SJSA1 (cell line): ENCODE measurements at places on chromosomes 2 and 18.
A peak's percentile ranks its signal among the peaks of the same experiment; 100 is the strongest.

GRCh38 chr2:163646687-163647086, 89.1 kb downstream of the FIGN start:
- no peak for DNase-seq

GRCh38 chr2:130387804-130388203, 31.9 kb downstream of the PTPN18 start:
- DNase-seq, result no peak

DNA sequence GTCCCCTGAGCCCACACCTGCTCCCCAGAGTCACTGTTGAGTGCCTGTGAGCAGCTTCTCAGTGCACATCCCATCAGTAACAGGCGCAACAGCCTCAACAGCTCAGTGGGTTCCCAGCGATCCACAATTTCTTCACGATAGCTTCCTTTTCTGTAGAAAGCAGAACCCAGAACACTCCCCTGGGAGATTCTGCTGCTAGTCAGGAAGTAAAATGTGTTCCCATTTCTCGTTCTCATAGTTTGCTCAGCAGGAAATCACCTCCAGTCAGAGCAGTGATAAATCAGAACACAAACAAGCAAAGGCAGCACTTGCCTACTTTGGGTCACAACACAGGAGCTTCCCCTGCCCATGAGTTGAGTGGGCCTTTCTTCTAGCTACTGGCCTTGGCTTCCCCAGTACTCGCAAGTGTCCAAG, 48.9 kb upstream of the ATG16L1 start:
- DNase-seq, result no peak

- peak; percentile 84 for DNase-seq
Observed at GRCh38 chr2:230864605-230865306, at the start of gene ITM2C. ITM2C (plus strand) TSS chr2:230864942; CDS start chr2:230865026, 84 bp downstream.

- no peak for DNase-seq
Observed at GRCh38 chr18:76263046-76264005, 231.7 kb downstream of the ZNF516 start.

GRCh38 chr18:58266291-58266690, 222.3 kb downstream of the NEDD4L start:
- DNase-seq, result no peak

DNA sequence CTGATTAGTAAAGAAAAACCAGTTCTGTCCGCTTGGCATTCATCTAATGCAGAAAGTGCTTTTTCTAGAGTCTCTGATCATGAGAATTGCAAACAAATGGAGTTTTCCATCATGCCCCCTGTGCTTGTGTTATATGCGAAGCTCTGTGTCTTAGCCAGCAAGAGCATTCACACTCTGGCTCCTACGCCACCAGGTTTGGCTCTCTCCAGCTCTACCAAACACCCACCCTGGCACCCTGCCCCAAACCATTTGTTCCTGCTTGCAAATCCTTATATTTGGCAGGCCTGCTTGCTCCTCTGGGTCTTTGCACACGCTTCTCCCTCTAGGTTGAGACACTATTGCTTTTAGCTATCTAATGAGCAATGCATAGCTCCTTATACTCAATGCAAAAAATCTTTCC, 204.1 kb upstream of the CYRIA start:
- DNase-seq, result no peak

- no peak for DNase-seq
Observed at GRCh38 chr18:63374540-63374939, 7.5 kb upstream of the KDSR start.

GRCh38 chr2:59066787-59067399, 825.8 kb upstream of the FANCL start:
- no peak for DNase-seq

- DNase-seq, result peak; percentile 53
Observed at GRCh38 chr2:199471443-199472057, 13.8 kb upstream of the SATB2 start.

DNA sequence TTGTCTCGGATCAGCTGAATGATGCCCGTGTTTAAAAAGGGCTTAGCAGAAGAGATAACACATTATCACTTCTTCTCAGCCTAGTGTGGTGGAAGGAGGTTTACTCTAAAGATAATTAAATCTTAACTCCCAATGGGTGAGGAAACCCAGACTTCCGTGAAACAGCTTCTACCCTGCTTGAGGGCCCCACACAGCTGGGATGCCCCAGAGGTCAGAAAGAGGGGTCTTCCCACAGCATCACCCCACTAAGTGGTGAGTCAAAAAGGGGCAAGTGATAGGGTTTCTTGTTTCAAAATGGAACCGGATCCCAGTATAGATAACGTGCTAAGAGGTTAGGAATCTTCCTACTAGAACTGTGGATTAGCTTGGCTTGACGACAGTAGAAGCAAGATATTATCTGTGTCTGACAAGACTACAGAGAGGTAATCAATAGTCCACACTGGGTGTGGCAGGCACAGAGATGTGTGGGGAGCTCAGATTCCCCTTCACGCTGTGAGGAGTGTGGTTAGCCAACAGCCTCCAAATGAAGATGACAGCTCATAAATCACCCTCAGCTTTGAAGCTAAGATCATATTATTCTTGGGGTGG, 129.6 kb upstream of the COPS8 start:
- no peak for DNase-seq

DNA sequence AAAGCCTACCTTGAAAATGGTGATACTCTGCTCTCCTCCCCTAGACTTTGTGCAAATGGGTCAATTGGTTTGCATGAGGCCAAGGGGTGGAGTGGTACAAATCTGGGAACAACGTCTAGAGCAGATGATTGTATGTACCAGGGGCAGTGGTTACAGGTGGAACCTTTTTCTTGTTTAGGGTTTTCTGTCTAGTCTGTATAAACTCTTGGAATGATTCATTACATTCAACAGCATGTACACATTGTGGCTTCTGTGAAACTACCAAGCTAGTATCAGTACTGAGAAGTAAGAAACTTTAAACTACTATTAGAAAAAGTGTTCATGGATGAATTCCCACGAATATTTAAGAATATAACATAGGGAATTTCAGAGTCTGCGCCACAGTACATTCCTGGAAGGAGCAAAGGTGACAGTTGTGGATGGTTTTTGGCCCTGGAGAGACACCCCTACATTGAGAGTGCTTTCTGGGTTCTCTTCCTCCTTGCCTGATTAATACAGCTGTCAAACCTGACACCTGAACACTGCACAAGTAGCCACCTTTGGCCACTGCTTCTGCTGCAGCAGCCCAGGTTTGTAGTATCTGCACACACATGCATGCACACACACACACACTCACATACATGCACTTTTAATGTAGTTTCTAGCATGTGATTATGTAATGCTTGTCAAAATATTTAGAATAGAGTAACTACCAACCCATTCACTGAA, 30.0 kb downstream of the CFAP221 start:
- no peak for DNase-seq

GRCh38 chr18:13178976-13179375, 39.6 kb upstream of the LDLRAD4 start:
- peak; percentile 11 for DNase-seq

DNA sequence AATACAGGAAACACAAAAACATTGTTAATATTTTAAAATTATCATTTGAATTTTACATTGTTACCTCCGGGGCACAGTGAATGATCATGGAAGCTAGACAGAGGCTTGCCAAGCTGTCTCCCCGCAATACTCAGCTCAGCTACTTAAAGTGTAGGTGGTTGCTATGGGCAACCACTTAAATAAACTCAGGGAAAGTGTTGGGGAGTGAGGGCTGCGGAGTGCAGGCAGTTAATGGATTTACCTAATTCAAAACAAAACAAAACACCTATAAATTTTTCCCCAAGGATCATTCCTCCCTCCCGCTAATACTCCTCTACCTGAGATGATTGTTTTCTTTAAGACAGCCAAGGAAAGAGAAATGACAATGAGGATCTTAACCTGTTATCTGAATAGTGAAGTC, 349.5 kb downstream of the TGIF1 start:
- DNase-seq, result no peak

DNA sequence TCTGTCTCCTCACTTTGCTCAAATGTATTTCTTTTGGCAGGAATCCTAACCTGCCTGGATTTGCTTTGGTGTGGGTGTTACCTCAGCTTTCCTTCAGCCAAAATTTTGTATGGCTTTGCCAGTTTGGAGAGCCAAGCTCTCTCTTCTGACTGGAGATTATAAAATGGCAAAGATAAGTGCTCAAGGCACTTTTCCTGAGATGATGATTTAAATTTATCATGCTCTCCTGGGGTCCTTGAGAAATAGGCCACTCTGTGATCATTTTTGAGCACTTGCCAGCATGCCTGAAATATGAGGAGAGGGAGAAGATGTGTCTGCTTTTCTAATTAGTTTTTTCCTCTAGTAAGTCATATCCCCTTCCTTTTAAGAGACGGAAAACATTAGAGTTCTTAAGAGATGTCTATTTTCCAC, 683.0 kb downstream of the SLC4A3 start:
- no peak for DNase-seq

GRCh38 chr18:79795446-79795845, 2.3 kb upstream of the KCNG2 start:
- no peak for DNase-seq

DNA sequence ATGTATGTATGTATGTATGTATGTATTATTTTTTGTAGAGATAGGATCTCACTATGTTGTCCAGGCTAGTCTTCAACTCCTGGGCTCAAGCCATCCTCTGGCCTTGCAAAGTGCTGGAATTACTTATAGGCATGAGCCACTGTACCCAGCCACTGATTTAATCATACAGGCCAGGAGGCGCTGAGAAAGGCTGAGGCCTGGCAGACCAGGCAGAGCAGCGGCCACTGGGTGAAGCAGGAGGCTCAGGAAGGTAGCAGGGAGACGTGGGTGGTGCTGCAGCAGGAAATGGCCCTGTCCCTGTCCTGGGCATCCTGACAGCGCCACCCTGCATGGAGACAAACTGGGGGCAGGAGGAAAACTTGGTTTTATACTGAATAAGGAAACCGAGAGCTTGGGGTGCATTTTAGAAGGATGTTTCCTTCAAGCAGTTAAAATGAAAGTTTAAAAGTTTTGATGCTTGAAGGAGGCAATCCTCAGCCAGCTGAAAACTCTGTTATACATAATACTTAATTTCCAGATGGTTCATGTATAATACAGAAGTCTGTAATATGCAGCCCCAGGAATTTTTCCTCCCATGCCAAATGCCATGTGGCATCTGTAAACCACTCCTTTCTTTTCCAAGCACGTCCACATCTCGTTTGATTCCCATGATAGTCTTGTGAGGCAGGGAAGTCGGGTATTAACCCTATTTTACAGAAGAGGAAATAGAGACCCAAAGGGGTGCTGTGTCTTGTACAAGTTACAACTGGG, 182.4 kb downstream of the CELF4 start:
- no peak for DNase-seq

- no peak for DNase-seq
Observed at GRCh38 chr2:60852282-60852860, 29.0 kb upstream of the REL start.

- DNase-seq, result peak; percentile 30
Observed at GRCh38 chr2:175003875-175004729, 1.1 kb downstream of the CHN1 start.

GRCh38 chr2:199749571-199749970, 101.4 kb downstream of the FTCDNL1 start:
- no peak for DNase-seq

- DNase-seq, result no peak
Observed at GRCh38 chr2:10717628-10718027, 3.8 kb upstream of the ATP6V1C2 start.

DNA sequence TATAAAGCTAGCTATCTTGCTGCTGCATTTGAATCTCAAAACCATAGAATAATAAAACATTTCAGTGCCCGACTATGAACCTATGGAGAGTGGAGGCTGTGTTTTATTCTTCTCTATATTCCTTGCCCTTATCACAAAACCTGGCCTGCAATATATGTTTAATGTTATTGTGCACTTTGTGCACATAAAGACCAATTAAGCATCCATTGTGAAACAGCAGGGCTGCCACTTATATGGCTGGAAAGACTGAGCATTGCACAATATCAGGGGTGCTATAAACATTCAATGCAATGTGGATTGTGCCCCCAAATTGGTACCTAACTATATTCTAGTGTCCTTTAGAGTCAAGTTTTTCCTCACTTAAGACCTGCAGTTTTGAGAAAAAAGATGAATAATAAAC, 83.2 kb downstream of the RDH14 start:
- DNase-seq, result no peak

DNA sequence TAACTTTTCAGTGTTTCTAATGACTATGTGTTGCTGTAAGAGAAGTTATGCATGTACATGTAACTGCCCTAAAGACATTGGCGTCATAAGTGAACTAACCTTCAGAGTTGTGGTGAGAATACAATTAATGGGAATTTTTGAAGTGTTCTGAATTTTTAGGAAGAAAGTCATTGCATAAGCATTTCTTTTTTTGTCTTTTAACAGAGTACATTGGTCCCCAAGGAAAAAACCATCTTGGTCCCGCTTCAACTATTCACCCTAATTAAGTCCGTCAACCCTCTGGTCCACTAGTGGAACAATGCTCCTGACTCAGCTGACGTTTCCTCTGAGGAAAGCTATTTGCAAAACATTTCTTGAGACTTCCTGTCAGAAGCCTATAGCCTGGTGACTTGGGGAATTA, 41.1 kb upstream of the VIT start:
- DNase-seq, result peak; percentile 84

DNA sequence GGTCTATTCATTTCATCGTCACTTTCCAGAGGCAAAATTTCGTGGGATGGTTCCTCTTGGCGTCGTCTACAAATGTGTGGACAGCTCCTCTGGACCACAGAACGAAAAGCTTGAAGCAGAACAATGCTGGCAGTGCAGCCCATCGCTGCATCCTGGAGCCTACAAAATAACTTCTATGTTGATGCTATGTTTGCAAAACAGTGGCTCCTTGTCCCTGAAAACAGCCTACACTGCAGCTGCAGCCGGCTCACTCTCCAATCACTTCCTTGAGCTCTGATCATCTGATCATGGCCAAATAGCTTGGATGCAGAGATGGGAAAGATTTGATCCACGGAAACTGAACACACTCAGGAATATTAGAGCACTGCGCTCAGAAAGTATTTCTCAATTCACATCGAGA, 60.0 kb downstream of the DOCK10 start:
- DNase-seq, result no peak
